ENCODE measurements at places on chromosomes 16 and 17. TPM values are rescaled to one million over a fixed set of nuclear protein-coding genes. Genes with fewer than 3 reads are reported as not detected.

Gene KRT31
- not detected for total RNA-seq

Gene KRT33B
- total RNA-seq = not detected

Gene ZNF319
- 5.0 TPM for total RNA-seq

Gene MILR1
- not detected for total RNA-seq

GRCh38 chr17:59510611-59511010 is 54.8 kb upstream of the DHX40 start:
- H3K27ac ChIP-seq = no peak overlapping the region
- no peaks in the 10 kb centered on the region for H3K27me3 ChIP-seq
- DNase-seq = no peak
- H3K4me1 ChIP-seq = no peaks in the 10 kb centered on the region

DNA sequence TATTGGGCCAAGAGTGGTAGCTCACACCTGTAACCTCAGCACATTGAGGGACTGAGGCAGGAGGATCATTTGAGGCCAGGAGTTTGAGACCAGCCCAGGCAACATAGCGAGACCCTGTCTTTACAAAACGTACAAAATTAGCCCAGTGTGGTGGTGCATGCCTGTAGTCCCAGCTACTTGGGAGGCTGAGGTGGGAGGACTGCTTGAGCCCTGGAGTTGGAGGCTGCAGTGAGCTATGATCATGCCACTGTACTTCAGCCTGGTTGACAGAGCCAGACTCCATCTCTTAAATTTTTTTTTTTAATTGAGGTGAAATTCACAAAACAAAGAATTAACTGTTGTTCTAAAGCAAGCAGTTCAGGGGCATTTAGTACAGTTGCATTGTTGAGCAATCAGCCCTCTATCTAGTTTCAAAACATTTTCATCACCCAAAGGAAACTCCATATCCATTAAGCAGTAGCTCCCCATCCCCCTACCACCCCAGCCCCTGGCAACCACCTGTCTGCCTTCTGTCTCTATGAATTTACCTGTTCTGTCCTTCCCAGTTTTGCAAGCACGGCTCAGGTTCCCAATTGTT is 15.6 kb downstream of the SNX29 start:
- peaks cover 2% of the 10 kb centered on the region for H3K4me1 ChIP-seq
- DNase-seq = no peak
- H3K27me3 ChIP-seq = no peaks in the 10 kb centered on the region

DNA sequence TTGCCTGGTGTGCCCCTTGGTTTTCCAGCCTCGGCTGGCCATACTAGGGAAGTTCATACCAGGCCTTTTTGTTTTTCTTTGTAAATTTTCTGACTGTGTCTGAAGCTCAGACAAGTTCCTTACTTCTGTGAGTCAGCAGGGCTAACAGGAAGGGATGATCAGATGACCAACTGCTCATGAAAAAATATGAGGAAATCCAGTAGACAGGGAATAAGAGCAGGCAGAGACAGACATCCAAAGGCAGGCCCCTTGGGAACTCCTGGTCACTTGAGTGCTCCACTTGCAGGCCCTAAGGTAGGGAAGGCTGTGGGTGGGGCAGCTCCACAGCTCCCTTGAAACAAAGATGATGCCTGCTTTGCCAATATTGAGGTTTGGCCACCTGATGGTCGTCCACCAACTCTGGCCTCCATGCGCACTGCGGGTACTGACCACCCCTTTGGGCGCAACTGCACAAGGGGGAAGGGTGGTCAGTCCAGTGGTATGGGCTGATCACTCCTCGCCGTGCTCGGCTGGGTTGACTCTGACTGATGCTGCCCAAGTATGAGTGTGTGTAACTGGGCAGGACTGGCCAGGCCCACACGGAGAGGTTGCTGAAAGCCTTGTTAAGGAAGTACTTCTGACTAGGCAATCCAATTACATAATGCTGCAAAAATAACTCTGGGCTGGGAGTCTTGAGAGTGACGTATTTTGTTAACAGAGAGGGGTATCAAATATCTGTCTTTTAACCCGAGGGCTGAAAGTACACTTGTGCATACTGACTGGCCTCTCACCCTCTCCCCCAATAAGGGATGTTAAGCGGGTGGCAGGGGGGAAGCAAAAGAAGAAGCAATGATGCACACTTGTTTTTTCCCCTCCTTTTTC is 20.8 kb upstream of the ZFHX3 start:
- H3K4me1 ChIP-seq = peaks cover 44% of the 10 kb centered on the region
- H3K27me3 ChIP-seq = peaks cover 58% of the 10 kb centered on the region
- no peak overlapping the region for H3K27ac ChIP-seq
- no peak overlapping the region for H3K4me3 ChIP-seq
- H3K36me3 ChIP-seq = no peaks in the 10 kb centered on the region
- no peak for DNase-seq

- DNase-seq = no peak
- H3K27me3 ChIP-seq = no peaks in the 10 kb centered on the region
- H3K4me1 ChIP-seq = peaks cover 2% of the 10 kb centered on the region
- no peak overlapping the region for H3K27ac ChIP-seq
- H3K36me3 ChIP-seq = no peaks in the 10 kb centered on the region
- H3K4me3 ChIP-seq = no peak overlapping the region
These were observed 17.6 kb downstream of the MVP start for GRCh38 chr16:29837841-29838240.

Data from H1 (cell line).